Eye (tissue), 1 donor: ENCODE measurements at places on chromosomes 4 and X.

DNA sequence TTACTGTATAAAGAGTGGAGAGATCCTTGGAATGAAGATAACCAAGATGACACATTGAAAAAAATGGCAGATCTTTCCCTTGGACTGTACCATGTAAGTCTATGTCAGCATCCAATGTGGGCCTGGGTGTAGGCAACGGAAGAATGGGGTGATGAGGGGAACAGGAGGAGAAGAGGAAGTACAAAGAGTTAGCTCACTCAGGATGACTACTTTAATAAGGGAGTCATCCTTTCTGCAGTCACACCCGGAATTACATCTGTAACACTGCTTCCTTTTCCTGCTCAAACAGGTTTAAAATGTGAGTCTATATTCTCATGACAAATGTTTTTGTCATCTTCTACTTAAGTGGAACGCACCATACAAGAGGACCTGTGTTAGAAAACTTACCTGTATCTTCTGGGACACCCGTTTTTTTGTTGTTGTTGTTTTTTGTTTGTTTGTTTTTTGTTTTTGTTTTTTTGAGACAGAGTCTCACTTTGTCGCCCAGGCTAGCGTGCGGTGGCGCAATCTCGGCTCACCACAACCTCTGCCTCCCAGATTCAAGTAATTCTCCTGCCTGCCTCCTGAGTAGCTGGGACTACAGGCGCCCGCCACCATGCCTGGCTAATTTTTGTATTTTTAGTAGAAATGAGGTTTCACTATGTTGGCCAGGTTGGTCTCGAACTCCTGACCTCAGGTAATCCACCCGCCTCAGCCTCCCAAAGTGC lies 18.0 kb downstream of the HPSE start:
- DNase-seq = no peak

- peak; percentile 5 for DNase-seq
Measured at GRCh38 chrX:122087341-122087740, 1039.9 kb downstream of the GLUD2 start.

GRCh38 chr4:22962295-22962694 lies 269.6 kb downstream of the GBA3 start:
- peak; percentile 54 for DNase-seq

- peak; percentile 95 for DNase-seq
Measured at GRCh38 chr4:6128221-6128850, 72.0 kb downstream of the JAKMIP1 start.

- no peak for DNase-seq
Measured at GRCh38 chr4:138759554-138759902, 256.1 kb upstream of the NOCT start.

DNA sequence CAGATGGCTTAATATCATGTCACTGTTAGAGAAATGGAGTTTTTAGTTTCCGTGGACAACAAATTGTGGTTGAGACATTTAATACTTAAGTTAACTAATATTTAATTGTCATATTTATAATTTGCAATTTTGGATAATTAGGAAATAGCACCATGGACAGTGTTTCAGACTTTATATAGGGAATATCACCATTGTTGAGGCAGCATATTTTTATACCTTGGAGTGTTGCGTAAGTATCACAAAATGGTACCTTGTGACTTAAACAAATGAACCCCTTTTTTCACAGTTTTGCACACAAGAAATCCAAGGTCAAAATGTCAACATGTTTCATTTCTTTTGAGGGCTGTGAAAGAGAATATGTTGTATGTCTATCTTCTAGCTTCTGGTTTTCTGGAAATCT lies 539.9 kb downstream of the TECRL start:
- DNase-seq = no peak

DNA sequence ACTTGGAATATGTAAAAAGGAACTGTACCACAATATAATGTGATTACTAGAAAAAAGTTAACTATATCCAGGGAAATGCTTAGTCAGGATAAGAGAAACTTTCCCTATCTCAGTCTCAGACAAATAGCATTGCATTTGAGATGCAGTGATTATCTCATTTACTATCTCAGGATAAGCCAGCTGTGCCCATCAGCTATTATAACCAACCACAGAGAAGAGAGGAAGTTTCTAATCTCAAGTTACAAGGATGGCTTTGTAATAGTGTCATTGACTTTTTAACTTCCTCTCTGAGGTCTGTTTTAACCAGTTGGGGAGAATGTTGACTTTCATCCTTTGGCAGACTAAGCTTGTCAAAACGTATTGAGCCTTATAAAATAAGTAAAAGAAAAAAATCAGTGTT lies 56.5 kb downstream of the SNX25 start:
- DNase-seq = no peak

- peak; percentile 92 for DNase-seq
Measured at GRCh38 chr4:183261953-183262775, 57.9 kb downstream of the CLDN22 start.

DNA sequence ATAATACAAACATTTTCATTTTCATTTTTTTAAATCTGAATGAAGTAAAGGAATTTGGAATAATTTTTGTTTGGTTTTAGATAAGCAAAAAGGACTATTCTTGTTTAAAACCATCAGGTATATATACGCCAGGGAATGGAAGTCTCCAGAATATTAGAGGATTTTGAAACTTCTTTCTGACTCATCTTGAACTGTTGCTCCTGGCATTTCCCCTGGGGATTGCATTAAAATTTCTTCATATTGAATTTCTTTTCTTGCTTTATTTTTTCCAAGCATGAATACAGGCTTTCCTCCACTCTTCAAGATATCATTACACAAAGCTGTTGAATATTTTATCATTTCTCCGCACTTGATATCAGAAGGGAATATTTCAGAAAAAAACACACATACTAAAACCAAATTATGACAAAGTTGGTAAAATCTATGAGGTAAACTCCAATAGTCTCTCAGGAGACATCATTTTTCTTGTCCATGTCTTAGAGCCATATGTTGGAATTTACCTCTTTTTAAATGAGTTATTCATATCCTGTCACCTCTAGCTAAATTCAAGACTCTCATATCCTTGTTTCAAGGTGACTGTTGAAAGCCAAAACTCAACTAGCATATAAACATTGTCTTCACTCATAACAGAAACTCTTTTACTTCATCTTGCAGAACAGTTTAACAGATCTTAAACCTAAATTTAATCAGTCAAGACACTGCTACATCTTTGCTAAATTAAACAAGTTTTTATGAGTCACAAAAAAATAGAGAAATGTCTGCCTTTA lies 20.7 kb upstream of the CSN1S1 start:
- DNase-seq = no peak

- DNase-seq = peak; percentile 51
Measured at GRCh38 chr4:183797011-183797444, 108.1 kb upstream of the STOX2 start.

DNA sequence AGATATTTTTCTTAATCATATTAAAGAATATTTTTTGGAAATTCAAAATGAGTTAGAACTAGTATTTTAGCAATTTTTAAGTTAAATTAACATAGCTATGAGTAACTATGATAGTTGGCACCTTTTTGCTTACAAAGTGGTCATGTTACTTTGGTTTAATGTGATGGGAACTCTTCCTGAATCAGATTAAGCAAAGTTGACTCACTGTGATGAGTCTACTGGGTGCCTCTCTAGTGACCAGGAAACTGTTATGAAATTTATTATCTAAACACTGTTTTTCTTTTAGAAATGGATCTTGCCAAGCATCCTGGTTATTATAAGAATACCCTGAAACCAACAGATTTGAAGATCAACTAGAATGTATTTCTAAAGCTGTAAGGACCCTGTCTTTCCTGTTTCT lies 985.8 kb downstream of the TRAM1L1 start:
- DNase-seq = no peak

- DNase-seq = no peak
Measured at GRCh38 chr4:186351668-186352194, 85.7 kb downstream of the F11 start.

DNA sequence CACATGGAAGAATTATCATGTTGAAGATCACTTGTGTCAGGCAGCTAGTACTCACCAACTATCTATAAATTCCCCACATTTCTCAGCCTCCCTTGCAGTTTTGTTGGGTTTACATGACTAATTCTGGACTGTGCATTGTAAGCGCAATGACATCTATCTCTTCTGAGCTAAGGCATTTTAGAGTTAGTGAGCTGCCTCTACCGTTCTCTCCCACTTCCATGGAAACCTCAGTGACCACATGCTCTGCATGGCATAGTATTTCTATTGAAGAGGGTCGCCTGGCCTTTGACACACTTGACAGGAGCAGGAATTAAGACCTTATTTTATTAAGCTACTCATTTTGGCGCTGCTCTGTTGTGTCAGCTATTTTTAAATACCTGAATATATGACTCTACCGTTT lies 67.5 kb upstream of the NPY2R start:
- DNase-seq = no peak

GRCh38 chrX:96576368-96576767 lies 108.3 kb upstream of the DIAPH2 start:
- DNase-seq = no peak

DNA sequence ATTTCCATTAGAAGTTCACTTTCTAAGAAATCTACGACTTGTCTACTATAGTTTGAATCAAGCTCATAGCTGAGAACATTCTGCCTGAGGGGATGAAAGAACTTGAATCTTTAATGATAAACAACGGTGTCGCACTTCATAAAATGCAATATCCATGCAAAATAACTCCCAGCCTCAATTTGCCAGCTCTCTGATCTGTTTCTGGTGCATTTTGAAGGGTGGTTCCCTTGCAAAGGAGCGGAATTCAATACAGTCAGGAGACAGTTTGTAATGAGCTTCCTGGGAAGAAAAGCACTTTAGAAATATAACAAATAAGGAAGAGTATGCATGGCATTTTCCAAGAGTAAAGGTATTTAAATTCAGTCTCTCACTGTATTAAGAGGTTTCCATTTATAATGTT lies 80.0 kb downstream of the PCYT1B start:
- DNase-seq = peak; percentile 21

GRCh38 chr4:69750346-69750745 lies 10.1 kb downstream of the SULT1B1 start:
- DNase-seq = no peak

DNA sequence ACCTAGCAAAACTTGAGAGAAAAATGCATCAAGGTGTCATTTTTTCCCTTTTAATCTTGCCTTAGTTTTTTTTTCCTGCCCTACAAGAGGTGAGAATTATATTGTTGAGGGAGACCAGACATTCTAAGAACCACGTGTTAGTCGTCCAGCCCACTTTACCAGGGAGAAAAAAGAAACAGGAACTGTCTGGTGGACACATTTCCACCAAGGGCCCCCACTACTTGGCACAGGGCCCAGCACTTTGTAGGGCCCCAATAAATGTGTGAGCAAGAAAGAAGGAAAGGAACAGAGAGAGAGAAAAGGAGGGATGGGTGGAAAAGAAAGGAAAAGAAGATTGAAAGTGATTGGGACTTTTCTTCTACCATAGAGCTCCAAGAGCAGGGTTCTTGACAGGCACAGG lies 3.9 kb upstream of the EGFL6 start:
- DNase-seq = no peak

DNA sequence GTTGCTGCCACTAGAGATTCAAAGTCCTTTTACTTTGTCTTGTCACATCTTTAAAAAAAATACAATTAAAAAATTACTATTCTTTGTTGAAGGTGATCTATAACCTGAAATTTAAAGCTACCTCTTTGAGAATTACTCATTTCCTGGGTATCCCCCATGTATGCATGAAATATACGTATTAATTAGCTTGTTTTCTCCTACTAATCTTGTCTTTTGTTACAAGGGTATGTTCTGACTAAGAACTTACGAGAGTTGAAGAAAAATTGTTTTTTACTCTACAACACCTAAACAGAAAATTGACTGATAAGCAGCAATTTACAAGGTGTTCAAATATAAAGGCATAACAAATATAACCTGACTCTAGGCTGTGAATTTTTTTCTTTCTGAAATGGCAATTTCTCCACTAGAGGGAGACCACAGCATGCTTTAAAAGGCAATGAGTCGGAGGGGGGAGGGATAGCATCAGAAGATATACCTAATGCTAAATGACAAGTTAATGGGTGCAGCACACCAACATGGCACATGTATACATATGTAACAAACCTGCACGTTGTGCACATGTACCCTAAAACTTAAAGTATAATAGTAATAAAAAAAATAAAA lies 249.6 kb downstream of the OPHN1 start:
- peak; percentile 49 for DNase-seq

DNA sequence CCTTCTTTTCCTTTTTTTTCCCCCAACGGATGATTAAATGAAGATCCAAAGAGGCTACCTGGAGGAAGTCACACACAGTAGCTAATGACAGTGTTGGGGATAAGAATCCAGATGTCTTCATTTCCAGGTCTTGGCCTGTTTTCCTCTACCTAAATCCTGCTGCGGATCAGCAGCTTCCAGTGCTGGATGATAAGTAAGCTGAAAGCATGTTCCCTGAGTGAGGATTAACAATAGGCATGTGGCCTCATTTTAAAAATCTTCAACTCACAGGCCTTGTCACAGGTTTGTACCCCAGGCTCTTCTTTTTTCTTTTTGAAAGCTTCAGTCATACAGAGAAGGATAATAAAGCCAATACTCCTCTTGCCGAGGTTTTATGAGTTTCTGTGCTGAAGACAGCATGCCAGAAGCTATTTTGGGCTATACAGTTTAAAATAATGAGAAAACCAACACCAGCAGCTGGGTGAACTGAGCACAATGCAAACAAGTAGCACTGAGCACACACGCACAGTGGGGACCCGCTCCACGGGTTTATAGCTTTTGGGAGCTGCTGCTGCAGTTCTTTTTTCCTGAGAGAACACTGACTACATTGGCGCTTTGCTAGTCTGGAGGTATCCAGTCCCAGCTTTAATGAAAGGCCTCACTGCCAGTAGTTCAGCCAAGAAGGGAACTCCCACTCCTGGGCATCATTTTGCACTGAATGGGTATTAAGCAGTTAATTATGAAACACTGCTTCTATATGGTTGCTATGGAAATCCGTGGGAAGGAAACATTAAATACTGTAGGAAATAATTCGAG lies 184.2 kb upstream of the CTSO start:
- peak; percentile 30 for DNase-seq

- DNase-seq = no peak
Measured at GRCh38 chr4:5203993-5204310, 152.7 kb downstream of the STK32B start.

GRCh38 chr4:105126311-105127169 lies 20.1 kb upstream of the TET2 start:
- peak; percentile 48 for DNase-seq

GRCh38 chr4:15458616-15459015 lies 11.1 kb upstream of the CC2D2A start:
- no peak for DNase-seq

DNA sequence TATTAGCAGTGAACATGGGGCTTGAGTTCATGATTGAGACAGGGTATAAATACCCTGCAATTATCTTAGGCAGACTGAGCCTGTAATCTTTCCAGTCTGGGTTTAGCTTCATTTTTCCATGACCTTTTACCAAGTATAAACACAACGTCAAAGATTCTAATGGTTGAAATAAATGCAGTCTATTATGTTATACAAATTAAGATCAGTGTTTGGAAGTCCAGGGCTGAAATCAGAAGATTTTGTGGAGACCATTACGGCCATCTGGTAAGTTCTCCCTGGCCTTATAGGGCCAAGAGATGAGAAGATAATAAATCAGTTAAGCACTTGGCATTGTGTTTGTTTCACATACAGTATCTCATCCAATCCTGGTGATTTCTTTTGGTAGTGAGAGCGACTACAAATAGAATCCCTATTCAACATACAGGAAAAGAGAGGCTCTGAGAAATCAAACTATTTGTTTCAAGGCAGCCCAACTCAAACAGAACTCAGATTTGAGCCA lies 425.8 kb downstream of the PACRGL start:
- no peak for DNase-seq

GRCh38 chrX:22234380-22234779 lies 38.3 kb upstream of the CBLL2 start:
- no peak for DNase-seq

- DNase-seq = no peak
Measured at GRCh38 chr4:145796346-145796745, 116.4 kb downstream of the C4orf51 start.
